Memory B cell (primary cell): ENCODE measurements at places on chromosomes 4 and X.

DNA sequence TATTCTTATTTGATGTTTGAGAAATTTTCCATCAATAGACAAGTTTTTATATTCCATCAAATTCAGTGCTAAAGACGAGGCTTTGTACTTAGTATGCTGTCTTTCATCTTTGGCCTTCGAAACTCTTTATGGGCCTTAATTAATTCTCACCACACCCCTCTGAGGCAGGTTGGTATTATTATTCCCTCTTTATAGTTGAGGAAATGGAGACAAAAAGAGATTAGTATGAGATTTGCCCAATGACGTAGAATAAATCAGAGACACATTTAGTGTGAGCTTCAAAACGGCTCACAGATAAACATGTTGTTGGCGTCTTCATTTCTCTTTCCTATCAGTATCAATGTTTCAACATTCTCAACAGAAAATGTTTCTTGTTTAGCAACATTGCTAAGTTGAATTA, 35.9 kb upstream of the PTPN13 start:
- DNase-seq = no peak

DNA sequence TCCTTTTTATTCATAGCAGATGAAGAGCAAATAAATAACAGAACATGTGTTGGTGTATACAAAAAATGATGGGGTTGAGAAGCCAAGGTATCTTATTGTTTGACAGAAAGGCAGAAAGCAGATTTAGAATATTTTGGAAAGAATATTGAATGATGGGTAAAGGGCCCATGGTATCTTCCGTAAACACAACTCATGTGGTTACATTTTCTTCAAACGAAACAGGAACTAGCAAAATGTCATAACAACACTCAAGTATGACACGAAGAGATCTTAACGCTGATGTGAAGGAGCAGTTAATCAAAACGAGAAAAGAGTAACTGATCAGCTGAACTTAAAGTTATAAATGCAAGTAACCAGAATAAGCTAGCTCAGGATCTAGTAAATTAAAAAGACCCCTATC, 195.7 kb upstream of the GK2 start:
- peak; percentile 13 for DNase-seq

DNA sequence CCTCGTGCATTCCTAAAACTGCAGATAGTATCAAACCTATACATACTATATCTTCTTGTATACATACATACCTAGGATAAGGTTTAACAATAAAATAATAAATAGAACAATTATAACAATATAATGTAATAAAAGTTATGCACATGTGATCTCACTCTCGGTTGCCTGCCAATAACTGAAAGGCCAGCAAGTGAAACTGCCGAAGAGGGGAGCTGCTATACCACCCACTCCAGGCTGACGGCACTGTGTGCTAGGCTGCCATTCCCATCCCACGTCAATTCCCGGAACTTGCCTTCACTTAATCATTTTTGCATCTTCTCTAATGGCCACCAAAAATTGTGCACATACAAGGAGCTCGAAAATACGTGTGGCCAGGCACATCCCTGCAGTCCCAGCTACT, 451.1 kb upstream of the FAT1 start:
- no peak for DNase-seq

GRCh38 chr4:6999172-7000086, 43.7 kb upstream of the TADA2B start:
- DNase-seq = no peak

- no peak for DNase-seq
Observed at GRCh38 chr4:79255793-79256192, 70.1 kb downstream of the NAA11 start.

- no peak for DNase-seq
Observed at GRCh38 chr4:173405840-173406606, 7.1 kb upstream of the SCRG1 start.

DNA sequence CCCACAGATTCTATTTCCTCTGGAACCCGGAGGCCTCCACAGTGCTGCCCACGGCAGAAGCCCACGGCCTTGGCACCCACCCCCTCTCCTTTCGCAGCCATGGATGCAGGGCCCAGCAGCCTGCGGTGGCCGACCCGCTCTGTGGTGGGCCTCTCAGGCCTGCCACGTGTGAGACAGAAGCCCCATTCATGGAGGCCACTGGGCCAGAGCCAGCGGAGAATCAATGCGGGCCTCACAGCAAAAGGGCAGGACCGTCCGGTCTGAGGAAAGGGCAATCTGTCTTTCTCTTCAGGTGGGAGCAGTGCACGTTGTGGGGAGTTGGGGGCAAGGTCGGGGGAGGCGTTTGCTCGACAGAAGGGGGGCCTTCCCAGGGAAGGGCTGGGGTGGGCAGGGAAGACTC, 8.4 kb upstream of the HAUS7 start:
- no peak for DNase-seq

DNA sequence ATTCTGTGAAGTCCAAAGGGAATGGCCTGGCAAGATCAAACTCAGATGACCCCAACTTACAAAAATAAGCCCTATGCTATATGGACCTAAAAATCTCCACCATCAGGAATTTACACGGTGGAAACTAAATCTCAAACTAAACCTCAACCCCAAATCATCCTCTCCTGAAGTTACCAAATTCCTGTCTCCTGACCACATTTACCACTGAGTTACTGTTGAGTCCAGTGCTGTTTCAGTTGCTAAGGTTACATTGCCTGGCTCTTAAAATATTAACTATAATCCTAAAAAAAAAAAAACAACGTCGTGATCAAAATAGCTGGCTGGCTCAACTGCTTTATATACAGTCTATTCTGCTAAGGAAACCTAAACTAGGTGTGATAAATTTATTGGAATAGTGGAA, 315.2 kb upstream of the SLIT2 start:
- no peak for DNase-seq

- no peak for DNase-seq
Observed at GRCh38 chr4:154164931-154165839, 326.4 kb downstream of the DCHS2 start.

DNA sequence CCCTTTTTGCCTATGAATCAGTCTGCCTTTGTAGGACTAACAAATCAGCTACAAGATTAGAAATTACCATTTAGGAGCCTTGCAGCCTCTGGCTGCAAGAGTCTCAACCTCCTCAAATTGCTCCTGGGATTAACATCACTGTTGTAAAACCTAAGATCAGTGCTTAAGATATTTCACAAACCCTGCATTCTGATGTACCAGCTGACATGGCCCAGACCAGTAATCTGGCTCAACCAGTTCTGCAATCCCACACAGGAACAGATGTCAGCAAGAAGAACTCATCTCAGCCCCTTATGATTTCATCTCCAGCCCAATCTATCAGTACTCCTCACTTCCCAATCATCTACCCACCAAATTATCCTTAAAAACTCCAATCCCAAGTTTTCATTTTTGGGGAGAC, 32.5 kb upstream of the AADAT start:
- DNase-seq = no peak

DNA sequence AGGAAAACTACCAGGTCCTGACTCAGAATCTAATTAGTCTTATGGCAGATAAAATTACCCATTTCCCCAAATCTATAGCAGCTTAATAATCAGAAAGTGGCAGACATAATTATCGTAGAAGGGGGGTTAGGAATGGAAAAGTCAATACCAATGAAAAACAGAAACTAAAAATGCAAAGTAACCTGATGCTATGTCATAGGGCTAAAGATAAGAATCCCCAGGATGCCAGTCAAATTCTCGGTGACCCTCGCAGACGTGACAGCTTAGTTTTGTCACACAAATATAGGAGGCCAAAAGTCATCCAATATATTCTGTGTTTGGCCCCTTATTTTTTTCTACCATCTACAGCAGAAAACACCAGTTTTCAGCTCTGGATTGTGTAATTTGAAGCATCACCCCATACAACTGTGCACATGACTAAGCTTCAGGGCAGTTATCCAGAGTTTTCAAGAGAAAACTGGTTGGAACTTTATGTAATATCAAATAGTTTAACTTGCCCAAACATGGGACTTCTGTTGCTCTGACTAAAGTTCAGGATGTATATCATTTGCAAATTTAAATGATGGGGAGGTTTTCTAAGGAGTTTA, 30.9 kb downstream of the RASSF6 start:
- DNase-seq = no peak

DNA sequence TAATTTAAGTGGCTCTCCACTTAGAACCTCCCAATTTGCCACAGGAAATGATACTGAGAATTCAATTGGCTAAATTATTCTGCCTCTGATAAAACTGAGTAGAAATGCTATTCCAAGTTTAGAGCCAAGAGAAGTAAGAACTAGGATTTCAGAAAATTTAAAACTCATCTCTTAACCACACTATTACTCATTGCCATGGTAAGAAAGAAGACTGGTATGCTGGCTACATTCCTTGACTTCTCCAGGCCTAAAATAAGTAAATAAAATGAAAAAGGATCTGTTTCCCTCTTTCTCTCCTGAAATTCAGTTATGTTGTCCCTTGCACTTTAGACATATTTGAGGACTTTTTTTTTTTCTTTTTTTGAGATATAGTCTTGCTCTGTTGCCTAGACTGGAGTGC, 23.3 kb downstream of the ZNF280C start:
- DNase-seq = no peak

- DNase-seq = peak; percentile 37
Observed at GRCh38 chr4:16001484-16001858, 38.5 kb upstream of the FGFBP2 start.

DNA sequence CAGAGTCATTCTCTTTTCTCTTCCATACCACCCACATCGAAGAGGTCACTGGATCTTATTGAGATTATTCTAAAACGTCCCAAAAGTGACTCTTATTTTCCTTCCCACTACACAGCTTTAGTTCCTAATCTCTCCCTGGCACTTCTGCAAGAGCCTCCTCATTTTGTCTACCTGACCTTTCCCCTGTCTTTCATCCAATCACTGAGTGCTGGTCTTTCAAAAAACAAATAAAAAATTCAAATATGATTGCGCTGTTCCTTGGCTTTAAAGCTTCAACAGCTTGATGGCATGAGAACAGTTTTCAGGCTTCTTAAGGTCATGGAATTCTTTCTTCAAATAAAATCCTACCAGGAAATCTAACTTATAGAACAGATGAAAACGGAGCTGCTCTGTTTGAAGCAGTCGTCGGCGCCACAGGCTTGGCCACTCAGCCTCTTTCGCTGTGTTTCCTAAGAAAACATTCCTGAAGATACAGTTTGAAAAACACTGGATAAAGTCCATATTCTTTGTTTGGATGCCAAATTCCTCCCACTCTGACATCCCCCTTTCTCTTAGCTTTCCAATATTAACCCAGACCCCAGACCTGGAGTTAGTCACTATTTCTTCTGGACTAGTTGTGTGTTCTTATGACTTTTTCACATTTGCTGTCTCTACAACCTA, 12.5 kb downstream of the SYTL5 start:
- no peak for DNase-seq
